ENCODE measurements at places on chromosomes 12 and 14. TPM values are rescaled to one million over a fixed set of nuclear protein-coding genes. Genes with fewer than 3 reads are reported as not detected.

The ABCD2 gene
- 0.14 TPM for total RNA-seq

The KRT73 gene
- not detected for total RNA-seq

The HOXC9 gene
- total RNA-seq, result 5.0 TPM

The SLC39A5 gene
- total RNA-seq, result not detected

The NT5DC3 gene
- 10.9 TPM for total RNA-seq

The CLEC6A gene
- not detected for total RNA-seq

The FSCB gene
- 0.22 TPM for total RNA-seq

The DHRS2 gene
- total RNA-seq, result not detected

The ACYP1 gene
- 1.3 TPM for total RNA-seq

The COQ5 gene
- total RNA-seq, result 21.9 TPM

The EGLN3 gene
- under 0.01 TPM for total RNA-seq

The POMT2 gene
- total RNA-seq, result 26.3 TPM

The COL2A1 gene
- total RNA-seq, result 0.14 TPM

The KCNJ8 gene
- total RNA-seq, result not detected

The TSPAN9 gene
- 23.0 TPM for total RNA-seq

The ADGRD1 gene
- not detected for total RNA-seq

The KLHL33 gene
- under 0.01 TPM for total RNA-seq

The GUCY2C gene
- total RNA-seq, result not detected

The GPRC5D gene
- total RNA-seq, result not detected

The ZNF891 gene
- 0.44 TPM for total RNA-seq

The INSM2 gene
- not detected for total RNA-seq

The KITLG gene
- total RNA-seq, result 38.1 TPM

The NELL2 gene
- total RNA-seq, result not detected

The FAM90A1 gene
- 0.14 TPM for total RNA-seq

The SRRM4 gene
- not detected for total RNA-seq

The PRIMA1 gene
- total RNA-seq, result not detected

The BRI3BP gene
- 1.5 TPM for total RNA-seq

The SLC41A2 gene
- total RNA-seq, result 15.5 TPM

The HSPB8 gene
- 13.7 TPM for total RNA-seq

The GALNT4 gene
- 7.9 TPM for total RNA-seq

The CDC42BPB gene
- 142 TPM for total RNA-seq

The TMEM119 gene
- total RNA-seq, result 104 TPM

The LRP1 gene
- 257 TPM for total RNA-seq

The RND1 gene
- 0.44 TPM for total RNA-seq

The RASAL1 gene
- total RNA-seq, result not detected

The KRT3 gene
- not detected for total RNA-seq

The FGD4 gene
- 5.9 TPM for total RNA-seq

The RPGRIP1 gene
- total RNA-seq, result 0.22 TPM

The C12orf50 gene
- not detected for total RNA-seq

The CEP83 gene
- total RNA-seq, result 17.0 TPM

The CARMIL3 gene
- total RNA-seq, result under 0.01 TPM

The ESR2 gene
- not detected for total RNA-seq

The RNASE3 gene
- not detected for total RNA-seq

The RIPK3 gene
- total RNA-seq, result not detected

The RNF212B gene
- not detected for total RNA-seq

The NKX2-1 gene
- not detected for total RNA-seq

All from placental pericyte (primary cell).